ENCODE measurements at places on chromosomes 3 and 15.

- DNase-seq: no peak
Observed at GRCh38 chr15:28888302-28888894, 2.6 kb downstream of the APBA2 start.

DNA sequence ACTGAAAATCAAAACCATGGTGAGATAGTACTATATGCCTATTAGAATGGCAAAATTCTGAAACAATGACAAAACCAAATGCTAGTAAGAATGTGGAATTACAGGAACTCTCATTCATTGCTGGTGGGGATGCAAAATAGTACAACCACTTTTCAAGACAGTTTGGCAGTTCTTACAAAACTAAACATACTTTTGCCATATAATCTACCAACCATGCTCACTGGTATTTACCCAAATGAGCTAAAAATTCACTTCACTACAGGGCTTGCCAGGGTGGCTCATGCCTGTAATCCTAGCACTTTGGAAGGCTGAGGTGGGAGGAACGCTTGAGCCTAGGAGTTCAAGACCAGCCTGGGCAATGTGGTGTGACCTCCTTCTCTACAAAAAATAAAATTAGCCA lies 40.0 kb downstream of the MYO9A start:
- no peak for DNase-seq

- no peak for DNase-seq
Observed at GRCh38 chr15:31341071-31341470, 14.4 kb downstream of the KLF13 start.

DNA sequence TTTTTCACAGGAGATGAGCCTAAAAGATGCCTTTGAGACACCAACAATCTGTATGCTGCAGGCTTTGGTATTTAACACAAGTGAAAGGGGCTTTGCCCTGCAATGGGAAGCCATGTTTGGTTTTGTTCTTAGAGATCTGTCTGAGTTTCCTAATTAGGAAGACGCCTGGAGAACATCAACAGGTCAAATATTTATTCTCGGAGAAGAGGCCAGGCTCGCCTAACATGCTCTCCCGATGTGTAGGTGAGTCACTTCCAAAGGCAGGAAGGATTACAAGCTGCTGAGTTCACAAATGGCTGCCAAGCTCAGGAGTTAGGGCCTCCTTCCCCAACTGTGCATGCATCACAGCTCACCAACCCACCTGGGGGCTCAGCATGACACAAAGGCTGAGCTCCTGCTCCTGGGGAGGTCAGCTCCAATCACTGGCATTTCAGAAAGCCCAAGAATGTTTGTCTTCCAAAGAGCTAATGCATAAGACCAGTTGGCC lies 119.5 kb upstream of the PRICKLE2 start:
- no peak for DNase-seq

DNA sequence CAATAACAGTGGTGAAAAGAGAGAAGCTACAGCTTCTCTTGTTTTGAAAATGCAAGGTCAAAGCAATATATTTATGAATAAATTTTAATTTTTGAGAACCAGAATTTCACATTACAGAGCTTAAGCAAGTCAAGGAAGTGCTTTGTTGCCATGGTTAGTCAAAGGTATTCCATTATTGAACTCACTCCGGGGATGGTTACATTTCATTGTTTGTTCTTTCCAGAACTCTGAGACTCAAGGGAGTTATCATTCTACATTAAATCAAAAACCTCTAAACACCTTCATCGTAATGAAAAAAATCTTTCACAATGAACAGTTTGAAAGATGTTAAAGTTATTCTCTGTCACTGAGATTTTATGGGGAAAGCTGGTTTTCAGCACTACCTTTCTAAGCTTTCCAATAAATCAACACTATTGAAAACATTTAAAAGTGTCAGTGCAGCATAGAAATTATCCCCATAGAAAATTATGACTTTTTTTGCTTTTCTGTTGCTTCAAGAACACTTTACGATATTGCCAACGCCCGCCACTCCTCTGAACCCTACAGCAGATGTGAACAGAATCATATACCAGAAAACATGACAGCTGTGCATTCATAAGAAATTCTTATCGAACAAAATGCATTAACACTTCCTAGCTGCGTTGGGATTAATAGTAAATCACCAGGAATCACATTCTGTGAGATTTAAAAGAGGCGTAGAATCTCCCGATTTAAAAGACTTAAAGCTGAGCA lies 83.0 kb downstream of the OTOL1 start:
- no peak for DNase-seq

DNA sequence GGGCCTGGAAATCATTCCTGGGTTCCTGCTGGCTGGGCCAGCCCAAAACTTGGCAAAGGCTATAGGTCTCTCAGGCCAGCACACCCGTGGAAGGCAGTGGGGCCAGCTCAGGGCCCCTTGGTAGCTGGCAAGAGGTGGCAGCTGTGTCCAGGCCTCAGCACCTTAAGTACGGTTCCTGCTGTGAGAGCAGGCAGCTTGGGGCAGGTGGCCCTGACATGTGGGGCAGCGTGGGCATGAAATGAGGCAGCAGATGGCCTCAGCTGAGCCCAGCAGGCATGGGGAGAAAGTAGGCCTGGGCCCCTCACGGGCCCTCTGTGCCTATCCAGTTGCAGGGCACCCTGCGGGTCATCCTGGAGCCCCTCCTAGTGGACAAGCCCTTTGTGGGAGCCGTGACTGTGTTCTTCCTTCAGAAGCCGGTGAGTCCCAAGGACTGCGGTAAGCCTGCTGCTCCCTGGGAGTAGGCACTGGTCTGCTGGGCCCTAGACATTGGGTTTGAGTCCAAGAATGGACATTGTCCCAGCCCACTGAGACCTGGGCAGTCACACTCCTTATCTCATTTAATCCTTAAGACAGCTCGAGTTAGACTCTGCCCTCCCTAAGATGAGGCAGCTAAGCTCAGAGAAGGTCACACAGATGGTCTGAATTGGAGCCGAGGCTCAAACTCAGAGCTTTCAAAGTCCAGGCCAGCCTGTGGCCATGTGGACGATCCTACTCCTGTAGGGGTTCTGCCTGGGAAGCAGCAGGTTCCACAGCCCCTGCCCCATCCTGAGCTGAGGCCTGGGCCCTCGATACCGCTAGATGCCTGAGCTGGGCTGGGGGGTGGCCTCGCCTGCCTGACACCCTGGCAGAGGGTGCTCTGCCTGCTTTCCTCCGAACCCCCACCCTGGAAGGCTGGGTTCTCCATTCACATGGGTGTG lies 25.5 kb downstream of the ESYT3 start:
- no peak for DNase-seq

DNA sequence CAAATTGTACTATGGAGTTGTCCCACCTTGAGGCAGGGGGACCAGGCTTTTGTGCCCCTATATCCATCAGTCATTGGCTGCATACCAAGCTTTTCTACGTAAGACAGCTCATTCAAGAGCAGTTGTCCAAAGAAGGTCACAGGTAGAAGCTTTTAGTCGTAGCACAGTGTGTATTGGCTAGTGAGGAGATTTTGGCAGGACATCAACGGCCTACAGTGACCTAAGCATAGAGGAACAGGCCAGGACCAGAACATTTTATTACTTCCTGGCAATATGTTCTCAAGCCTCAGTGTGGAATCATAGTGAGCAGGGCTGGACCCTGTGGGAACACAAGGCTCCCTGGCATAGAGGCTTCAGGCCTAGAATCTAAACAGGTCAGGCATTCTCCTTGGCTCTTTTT lies 105.4 kb upstream of the ANKRD28 start:
- DNase-seq: no peak

GRCh38 chr3:171260899-171261298 lies 199.3 kb downstream of the TNIK start:
- DNase-seq: no peak

GRCh38 chr15:64895285-64896065 lies 16.2 kb upstream of the ANKDD1A start:
- DNase-seq: peak; percentile 31

DNA sequence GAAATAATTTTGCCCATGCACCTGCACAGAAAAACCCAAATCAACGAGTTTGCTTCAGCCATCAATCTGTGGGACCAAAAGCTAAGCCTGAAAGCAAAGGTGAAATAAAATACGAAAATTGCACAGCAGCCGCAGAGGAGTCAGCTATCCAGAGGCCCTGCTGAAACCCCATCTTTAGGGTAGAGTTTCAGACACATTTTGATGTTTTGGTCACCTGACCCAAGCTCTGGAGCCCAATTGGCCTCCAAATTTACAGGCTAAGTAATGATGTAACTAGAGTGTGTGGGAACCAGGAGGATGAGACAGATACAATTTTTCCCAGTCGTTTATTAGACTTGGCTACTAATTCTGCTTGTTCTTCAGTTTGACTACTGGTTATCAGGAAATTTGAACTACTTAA lies 308.6 kb upstream of the ATP11B start:
- no peak for DNase-seq

DNA sequence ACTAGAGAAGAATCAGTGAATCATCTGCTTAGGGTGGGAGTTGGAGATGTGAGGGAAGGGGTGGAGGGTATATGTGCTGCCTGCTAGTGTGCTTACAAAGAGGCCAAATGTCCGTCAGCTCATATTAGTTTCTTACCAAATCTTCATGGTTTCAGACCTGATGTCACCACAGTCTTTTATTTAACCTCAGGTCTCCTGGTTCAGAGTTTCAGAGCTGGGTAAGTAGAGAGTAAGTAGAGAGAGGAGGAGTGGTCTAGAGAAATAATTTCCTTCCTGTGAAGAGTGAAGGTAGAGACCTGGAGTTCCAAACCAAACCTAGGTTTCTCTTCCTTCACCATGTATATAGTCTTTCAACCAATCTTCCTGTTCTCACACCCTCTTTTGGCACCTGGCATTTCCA lies 17.5 kb upstream of the P2RY1 start:
- DNase-seq: no peak

DNA sequence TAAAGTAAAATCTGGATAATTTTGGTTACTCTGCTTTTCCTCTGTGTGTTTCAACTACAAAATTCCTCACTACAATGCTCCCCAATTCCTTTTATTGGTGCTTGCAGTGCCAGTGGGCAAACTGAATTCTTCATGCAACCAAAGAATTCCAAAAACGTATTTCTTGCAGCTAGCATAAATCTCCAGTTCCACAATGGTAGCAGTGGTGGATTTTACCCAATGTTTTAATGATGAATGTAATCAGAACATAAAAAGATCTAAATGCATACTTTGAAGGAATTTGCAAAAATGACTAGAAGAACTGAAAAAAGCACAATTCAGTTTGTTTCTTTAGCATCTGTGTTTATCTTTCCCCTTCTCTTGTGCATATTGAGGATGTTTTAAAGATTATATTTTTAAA lies 359.6 kb upstream of the TPRG1 start:
- DNase-seq: no peak

DNA sequence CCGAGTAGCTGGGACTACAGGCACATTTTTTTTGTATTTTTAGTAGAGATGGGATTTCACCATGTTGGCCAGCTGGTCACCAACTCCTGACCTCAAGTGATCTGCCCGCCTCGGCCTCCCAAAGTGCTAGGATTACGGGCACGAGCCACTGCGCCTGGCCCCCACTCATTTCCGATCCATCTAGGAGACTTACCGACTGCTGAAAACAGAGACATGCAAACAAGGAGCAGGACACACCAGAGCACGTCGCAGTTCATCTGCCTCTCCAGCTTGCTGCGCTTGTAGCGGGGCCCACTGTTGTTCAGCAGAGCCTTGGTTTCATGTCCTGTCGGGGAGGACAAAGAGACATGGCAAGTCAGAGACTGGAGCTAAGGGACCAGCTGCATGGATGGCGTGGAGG lies 137.4 kb downstream of the ATP10A start:
- no peak for DNase-seq

DNA sequence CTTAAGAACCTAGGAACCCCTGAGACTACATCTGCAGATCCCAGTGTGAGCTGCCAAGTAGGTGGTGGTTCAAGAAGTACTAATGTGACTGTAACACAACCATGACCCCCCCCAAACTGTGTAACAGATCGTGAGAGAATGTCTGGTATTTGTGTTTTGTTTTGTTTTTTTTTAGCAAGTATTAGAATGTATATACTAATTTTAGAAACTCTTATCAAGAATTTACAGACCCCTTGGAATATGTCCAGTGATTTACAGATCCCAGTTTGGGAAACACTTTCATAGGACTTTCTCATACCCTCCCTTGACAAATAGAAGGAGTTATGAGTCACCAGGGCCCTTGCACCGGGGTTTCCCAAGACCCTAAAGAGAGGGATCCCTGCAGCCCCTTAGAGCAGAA lies 79.8 kb downstream of the SEMA5B start:
- no peak for DNase-seq

- DNase-seq: no peak
Observed at GRCh38 chr3:171239757-171240503, 213.4 kb upstream of the SLC2A2 start.

- DNase-seq: no peak
Observed at GRCh38 chr3:171058058-171058457, 31.5 kb upstream of the SLC2A2 start.

DNA sequence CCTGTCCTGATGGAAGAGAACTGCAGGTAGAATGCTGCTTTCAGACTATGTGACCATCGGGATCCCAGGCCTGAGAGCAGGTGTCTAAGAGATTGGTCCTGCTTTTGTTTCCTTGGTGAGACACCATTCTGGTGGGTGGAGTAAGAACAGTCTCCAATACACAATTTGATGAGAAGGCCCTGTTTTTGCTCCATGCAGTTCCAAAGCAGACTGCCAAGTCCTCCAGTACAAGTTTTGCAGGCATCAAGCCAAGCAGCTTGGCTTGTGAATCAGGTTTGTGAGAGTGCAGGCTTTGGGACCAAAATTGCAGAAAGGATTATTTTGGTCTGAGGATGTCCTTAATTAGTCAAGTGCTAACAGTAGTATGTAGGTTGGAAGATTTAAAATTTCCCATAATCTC lies 381.6 kb downstream of the FOXP1 start:
- no peak for DNase-seq

- DNase-seq: peak; percentile 25
Observed at GRCh38 chr3:8324747-8325146, 176.9 kb upstream of the LMCD1 start.

GRCh38 chr15:62644889-62645742 lies 397.4 kb upstream of the TPM1 start:
- DNase-seq: no peak

DNA sequence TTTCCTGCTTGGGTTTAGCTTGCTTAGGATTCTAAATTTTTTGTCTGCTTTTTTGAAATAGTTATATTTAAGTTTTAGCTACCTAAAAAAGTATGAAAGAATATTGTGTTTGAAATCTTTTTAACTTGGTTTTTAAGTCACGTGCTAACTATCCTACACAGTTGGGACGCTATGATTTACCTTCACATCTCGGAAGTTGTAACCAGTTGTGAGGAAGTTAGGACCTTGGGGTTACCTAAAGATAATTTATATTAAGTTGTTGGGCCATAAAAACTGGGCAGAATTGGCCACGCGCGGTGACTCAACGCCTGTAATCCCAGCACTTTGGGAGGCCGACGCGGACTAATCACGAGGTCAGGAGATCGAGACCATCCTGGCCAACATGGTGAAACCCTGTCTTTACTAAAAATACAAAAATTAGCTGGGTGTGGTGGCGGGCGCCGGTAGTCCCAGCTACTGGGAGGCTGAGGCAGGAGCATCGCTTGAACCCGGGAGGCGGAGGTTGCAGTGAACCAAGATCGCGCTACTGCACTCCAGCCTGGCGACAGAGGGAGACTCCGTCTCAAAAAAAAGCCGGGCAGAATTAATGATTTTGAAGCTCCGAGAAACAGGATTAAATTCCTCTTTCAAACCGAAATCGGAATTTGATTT lies 1.0 kb downstream of the ZFAND6 start:
- DNase-seq: peak; percentile 45
